ENCODE measurements at places on chromosomes 4 and X.

- no peak overlapping the region for H3K4me3 ChIP-seq
- peak; percentile 50 for DNase-seq
- H3K36me3 ChIP-seq, result no peaks in the 10 kb centered on the region
- no peak overlapping the region for H3K27ac ChIP-seq
- H3K4me1 ChIP-seq, result peaks cover 13% of the 10 kb centered on the region
- no peaks in the 10 kb centered on the region for H3K27me3 ChIP-seq
Measured at GRCh38 chr4:140052050-140052449, 101.9 kb downstream of the MAML3 start.

DNA sequence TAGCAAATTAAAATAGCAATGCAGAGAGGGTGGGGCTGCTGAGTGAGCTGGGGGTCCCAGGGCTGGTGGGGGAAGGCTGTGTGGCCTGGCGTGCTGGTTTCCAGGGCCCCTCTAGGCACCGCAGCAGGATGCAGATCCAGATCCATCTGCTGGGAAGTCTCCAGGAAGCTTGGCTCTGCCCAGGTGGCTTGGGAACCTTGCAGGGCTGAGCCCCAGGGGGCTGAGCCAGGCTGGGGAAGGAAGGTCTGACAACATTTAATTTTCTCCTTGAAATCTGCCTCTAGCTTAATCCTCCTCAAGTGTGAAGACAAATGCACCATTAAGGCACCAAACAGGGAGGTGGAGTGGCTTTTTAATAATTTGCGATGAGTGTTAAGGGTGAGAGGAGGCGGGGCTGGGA is 31.7 kb downstream of the SORCS2 start:
- H3K27me3 ChIP-seq, result no peaks in the 10 kb centered on the region
- no peak overlapping the region for H3K27ac ChIP-seq

GRCh38 chr4:88591787-88592599 is at the start of gene HERC3:
TSS of gene HERC3 (plus strand) at chr4:88592480. CDS start at chr4:88605824, 13,344 bp downstream.
- no peaks in the 10 kb centered on the region for H3K27me3 ChIP-seq
- peaks cover 4% of the 10 kb centered on the region for H3K36me3 ChIP-seq
- H3K4me1 ChIP-seq, result peaks cover 17% of the 10 kb centered on the region
- DNase-seq, result peak; percentile 94
- peak within 1 kb of the TSS; percentile 82 for H3K4me3 ChIP-seq

DNA sequence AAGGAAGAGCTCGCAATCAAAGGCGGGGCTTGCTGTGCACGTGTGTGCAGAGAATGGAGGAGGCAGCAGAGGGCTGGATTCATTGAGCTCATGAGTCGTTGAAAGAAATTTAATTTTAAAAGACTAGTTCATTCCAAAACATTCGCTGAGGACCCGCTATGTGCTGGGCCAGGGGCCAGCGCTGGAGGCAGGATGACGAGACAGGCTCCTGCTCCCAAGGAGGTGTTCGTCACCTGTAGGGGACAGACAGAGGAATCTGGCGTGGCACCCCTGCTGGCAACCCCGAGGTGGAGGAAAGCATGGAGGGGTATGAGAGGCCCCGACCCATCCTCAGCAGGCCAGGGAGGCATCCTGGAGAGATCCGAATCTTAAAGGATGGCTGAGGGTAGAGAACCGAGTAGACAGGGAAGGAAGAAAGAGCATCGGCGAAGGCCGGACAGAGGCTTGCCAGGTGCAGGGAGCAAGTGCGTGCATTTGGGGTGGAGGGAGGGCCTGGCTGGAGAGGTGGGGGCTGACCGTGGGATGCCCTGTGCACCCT is 96.4 kb downstream of the CPZ start:
- no peak overlapping the region for H3K27ac ChIP-seq
- H3K4me3 ChIP-seq, result no peak overlapping the region

- peak overlapping the region; percentile 87 for H3K27ac ChIP-seq
- H3K36me3 ChIP-seq, result no peaks in the 10 kb centered on the region
- no peak for DNase-seq
- H3K27me3 ChIP-seq, result no peaks in the 10 kb centered on the region
- no peak overlapping the region for H3K4me3 ChIP-seq
Measured at GRCh38 chr4:80036949-80037685, 35.9 kb downstream of the ANTXR2 start.

DNA sequence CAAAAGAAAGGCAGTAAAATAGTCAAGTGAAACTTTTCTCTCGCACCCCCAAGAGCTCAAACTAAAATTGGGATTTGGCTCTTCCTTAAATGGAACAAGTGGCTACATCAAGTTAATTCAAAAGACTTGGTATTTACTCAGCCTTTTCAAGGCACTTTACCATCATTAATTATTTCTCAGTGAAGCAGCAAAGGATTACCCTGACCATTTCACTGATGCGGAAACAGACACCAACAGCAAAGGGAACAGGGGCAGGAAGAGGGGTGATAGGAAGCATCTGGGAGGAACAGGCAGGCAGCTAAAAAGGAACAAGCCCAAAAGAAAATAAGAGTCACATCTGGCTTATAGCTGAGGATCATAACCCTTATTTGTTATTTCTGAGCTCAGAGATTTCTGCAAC is 2.7 kb downstream of the SCML2 start:
- H3K4me1 ChIP-seq, result no peaks in the 10 kb centered on the region
- H3K27me3 ChIP-seq, result no peaks in the 10 kb centered on the region
- no peak overlapping the region for H3K27ac ChIP-seq
- no peaks in the 10 kb centered on the region for H3K36me3 ChIP-seq
- no peak overlapping the region for H3K4me3 ChIP-seq
- DNase-seq, result no peak

All from transverse colon (tissue), 4 donors.